ENCODE measurements at places on chromosomes 2 and 18.

DNA sequence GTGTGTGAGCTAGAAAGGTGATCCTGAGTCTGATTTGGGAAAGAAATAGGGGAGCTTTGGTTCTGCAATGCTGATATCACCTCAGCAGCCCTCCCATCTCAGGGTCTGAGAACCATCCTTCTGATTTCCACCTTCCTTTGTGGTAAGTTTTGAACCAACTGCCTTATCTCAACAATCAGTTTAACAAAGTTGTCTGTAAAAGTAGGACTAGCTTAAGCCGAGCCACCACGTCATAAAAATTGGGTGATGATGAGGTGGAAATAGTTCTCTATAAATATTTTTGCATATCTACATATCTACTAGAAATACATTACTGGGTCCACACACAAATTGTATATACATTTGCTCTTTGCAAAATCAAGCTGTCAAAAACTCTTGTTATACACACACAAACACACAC lies 1.1 kb downstream of the SULT1C4 start:
- no peak for DNase-seq

- no peak for DNase-seq
These were observed 67.3 kb downstream of the KYNU start for GRCh38 chr2:142944721-142945120.

DNA sequence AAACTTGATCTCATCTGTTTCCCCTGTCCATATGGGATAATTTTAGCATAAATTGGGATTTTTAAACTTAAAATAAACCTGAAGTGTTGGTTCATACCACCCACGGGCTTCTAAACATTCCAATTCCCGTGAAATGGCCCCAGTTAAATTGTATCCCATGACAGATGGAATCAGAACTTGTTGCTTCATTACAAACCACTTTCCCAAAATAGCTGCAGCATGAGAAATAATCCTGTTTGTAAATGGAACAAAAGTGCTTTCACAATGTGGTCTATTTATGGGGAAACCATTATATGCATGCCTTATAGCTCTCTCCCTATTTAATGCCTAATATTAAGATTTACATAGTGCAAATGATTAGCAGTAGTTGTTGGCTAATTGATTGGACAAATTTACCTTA lies 15.9 kb downstream of the SCG2 start:
- DNase-seq, result no peak

DNA sequence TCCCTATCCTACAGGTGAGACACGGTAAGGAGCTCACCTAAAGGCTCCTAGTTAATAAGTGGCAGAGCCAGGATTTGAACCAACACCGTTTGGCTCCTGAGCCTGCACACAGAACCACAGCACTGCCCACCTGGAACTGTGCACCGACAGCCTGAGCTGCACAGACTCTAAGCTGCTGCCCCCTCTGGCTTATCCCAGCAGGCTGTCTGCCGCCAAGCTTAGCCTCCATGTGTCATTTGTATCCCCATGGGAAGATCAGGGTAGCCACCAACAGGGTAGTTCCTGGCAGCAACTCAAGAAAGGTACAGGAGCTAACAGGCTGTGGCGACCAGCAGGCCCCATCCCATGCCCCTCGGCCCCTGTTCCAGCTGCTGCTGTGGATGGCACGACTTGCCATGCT lies 135.7 kb downstream of the LRRC30 start:
- DNase-seq, result no peak

DNA sequence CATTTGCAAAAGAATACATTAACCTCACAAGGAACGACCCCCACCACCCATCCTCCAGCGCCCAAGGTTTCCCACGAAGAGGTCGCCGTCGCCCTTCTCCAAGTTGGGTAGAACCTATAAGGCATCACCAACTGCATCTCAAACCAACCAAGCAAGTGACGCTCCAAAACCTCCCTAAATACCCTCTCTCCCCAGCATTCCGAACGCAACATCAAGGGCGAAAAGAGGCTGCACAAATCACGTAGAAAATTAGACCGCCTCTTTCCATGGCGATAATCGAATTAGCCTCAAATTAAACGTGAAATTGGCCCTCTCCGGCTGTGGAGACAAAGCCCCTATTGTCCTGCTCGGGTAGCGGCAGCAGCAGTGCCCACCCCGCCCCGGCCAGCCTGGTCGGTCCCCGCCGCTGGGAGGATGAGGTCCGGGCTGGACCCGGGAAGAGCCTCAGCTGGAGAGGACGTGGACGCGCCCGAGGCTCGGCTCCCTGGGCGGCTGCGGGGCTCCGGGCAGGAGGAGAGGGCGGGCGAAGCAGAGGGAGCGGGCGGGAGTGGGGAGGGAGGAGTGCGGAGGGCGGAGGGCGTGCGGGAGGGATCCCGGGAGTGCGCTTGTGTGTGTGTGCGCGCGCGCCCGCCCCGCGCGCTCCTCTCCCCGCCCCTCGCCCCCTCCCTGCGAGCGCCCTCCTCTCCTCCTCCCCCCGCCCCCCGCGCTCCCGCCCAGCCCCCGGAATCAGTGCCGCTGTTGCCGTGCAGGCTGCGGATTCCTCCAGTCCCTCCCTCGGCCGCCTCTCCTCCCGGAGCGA lies at the start of gene SPTBN1:
SPTBN1 (plus strand) TSS at position 765 of the 799 bp plus-strand sequence. CDS start 70,092 bp downstream, outside the sequence.
- DNase-seq, result peak; percentile 88

- DNase-seq, result no peak
These were observed 163.0 kb downstream of the FAM210A start for GRCh38 chr18:13563390-13563805.

DNA sequence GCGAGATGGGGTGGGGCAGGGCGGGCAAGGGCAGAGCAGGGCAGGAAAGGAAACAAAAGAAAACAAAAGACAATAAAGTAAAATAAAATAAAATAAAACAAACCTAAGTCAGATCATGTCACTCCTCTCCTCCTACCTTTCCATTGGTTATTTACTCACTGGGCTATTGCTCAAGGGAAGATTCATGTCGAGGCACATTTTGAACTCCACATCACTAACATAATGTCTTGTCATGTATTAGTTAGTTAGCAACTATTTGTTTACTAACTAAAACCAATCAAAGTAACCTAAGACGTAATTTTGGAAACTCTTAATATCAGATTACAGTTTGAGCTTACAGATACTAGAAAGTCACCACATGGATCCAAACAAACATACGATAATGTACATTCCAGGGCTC lies 2.2 kb downstream of the C1D start:
- DNase-seq, result no peak

- DNase-seq, result no peak
These were observed 54.0 kb upstream of the SPP2 start for GRCh38 chr2:233996461-233996860.

DNA sequence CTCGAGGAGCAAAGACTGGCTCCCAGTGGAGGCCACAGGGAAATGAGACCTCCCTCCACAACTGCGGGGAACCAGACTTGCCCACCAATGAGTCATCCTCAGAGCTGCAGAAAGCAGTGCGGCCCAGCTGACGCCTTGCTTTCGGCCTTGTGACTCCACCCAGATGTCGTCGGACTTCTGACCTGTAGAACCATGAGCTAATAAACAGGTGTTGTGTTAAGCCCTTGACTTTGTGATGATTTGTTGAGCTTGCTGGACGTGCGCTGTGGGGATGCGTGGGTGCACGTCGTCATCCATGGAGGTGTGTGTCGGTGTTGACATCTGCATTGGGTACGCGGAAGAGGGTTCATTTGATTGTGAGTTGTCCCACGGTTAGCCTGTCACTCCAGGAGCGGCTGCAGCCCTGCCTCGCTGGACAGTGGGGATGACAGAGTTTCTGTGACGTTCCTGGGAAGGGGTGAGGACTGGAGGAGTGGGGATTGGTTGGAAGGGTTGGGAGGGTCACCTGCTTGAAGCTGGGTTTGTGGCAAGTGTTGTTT lies 154.1 kb downstream of the SH3BP4 start:
- no peak for DNase-seq

DNA sequence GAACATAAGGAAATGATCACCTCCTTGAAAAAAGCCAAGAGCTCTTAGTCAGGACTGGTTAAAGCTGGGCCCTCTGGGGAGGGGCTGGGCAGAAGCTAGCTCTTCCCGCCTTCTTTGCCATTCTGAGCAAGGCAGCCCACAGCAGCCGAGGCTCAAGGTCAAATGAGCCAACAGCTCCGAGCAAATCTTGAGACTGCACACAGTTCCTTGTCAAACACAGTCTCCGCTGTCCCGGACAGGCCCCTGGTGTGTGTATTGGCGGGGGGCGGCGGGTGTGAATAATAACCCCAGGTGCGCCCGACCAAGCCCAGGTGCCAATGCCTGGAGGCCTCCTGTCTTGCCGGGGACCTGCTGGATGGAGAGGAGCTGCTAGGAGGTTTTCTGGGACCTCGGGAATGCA lies 46.4 kb upstream of the ACAA2 start:
- DNase-seq, result no peak

DNA sequence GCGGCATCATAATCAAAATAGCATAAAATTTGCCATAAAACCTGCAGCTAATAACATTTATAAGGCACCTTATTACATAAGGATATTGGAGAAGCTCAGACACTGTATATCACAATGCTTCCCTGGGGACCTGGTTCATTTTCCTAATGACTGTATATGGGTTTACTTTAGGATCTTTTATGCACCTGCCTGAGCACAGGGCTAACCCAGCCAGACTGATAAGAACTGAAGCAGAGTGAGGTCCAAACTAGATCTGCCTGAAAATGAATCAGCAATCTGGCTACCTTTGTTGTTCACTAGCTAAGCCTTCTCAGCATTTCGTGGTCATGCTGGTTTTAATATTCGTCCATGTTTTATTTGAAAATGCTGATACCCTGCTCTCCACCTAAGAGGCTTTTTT lies 1922.3 kb upstream of the CELF4 start:
- DNase-seq, result no peak

DNA sequence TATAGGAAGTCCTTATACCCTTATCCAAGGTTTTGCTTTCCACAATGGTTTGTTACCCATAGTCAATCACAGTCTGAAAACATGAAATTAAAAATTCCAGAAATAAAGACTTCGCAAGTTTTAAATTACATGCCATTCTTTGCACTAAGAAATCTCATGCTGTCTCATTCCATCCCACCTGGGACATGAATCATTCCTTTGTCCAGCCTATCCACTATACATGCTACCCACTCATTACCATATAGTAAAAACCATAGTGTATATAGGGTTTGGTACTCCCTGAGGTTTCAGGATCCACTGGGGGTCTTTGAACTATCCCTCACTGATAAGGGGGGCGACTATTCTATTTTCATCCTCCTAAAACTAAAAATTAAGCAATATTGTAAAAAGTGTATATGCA lies 17.0 kb downstream of the SP3 start:
- no peak for DNase-seq

DNA sequence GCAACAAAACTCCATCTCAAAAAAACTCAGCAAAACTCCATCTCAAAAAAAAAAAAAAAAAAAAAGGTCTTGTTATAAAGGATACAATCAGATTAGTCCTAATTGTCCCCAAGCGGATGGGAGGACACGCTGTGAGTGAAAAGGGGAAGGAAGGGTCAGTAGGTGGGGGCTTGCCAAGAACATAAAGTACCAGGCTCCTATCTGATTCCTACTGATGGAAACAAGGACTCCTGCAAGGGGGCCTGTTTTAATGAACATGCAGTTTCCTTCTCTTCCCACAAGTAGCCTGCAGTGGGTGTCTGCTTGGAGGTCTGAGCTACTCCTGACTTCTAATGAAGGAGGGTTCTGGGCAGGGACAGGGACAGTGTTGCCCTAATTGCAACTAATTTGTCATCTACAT lies 7.9 kb downstream of the SCG2 start:
- DNase-seq, result no peak

DNA sequence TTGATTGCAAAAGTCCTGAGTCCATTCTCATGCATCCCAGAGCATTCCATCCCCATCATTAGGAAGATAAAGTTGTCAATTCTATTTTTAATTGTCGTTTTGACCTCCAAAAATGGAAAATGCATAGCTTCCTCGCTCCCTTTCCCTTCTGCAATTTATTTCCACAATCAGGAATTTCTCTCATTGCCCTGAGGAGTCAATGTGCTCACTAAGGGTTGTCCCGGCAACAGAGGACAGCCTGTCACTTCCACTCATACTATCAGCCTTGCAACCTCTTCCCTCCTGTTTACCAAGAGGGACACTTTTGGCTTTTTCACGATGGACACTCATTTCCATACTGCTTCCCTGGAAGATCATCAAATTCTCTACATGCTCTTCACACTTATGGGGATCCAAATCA lies 164.8 kb downstream of the MYO5B start:
- no peak for DNase-seq

DNA sequence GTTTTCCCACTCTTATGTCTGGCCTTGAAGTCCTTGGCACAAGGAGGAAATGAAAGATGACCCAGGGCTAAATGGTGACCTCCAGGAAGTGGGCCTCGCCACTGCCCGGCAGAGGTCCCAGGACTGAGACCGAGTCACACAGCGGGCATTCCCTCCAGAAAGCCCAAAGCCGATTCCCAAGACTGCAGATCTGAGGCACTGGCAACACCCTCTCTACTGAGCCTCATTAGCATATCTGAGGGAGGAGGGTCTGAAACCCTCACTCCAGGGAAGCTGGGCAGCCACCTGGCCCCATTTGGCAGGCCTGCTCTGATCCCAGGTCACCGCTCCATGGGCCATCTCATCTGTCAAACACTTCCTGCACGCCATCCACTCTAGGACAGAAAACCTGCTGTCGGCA lies 29.1 kb downstream of the FAM178B start:
- no peak for DNase-seq

- peak; percentile 37 for DNase-seq
These were observed 221.6 kb downstream of the NR4A2 start for GRCh38 chr2:156110890-156111289.

DNA sequence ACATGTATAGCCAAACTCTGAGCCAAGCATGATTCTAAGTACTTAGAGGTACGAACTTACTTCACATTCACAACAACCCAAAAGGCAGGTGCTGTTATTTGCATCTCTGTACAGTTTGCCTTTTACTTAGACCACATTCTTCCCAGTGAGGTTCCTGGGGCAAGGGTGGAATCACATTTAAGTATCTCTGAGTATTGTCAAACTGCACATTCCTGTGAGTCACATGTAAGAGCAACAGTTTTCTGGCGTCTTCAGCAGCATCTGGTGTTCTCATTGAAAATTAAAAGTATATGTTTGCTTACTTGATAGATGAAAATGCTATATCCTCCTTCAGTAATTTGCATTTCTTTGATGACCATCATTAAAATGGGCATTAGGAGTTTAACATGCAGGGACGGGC lies 119.1 kb downstream of the UXS1 start:
- no peak for DNase-seq

DNA sequence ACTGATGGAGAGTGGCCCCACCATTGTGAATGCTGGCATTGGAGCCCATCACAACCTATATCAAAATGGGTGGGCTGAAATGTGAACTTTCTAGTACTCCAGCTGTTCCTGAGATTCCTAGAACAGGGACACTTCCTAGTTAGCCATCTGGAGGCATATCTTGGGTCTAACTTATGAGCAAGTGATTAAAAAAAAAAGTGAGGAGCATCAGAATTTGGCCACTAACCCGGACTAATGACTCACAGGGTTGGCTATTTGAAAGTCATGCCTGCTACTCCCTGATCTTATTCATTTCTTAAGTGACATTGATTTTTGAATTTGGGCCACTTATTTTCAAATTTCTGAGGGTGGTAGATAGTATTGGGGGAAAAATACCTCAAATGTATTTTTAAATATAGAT lies 216.6 kb downstream of the HRH4 start:
- no peak for DNase-seq
